ENCODE measurements at places on chromosomes 3 and 15.

DNA sequence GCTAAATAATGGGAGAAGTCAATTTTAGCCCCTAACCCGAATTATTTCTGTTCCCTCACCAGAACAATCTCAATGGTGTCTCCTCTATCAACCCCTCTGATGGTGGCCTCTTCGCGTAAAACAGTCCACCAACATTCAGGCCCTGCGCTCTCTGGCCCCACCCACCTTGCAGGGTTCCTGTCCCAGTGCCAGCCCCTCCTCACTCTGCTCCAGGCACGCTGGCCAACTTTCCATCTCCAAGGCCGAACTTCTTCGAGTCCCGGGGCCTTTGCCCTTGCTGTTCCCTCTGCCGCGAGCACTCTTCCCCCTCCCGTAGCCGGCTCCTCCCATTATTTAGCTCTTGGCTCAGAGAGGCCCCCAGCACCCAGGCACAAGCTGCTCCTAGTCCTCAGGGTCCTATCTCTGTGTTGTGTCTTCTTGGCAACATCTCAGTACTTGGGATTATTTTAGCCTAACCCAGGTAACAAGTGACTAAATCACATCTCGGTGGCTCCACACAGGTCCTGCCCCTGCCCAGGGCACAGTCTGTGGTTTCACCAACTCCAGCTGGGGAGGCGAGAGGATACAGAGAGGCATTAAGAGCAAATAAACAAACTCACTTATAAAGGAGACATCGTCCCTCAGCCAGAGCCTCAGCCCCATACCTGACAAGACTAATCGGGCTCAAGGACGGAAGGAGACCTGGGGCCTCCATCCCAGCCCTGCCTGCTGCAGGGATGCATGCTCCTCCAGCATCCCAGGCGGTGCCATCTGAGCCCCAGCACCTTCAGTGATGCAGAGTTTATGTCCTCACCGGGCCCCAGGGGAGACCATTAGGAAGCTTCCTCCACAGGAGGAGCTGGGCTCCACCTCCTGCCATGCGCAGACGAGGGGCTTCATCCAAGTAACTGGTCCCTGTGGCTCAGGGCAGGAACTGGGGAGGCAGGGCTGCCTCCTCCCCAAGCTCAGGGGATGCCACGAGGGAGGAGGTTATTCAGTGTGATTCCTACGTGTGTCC lies 19.7 kb upstream of the IQSEC1 start:
- DNase-seq = no peak

DNA sequence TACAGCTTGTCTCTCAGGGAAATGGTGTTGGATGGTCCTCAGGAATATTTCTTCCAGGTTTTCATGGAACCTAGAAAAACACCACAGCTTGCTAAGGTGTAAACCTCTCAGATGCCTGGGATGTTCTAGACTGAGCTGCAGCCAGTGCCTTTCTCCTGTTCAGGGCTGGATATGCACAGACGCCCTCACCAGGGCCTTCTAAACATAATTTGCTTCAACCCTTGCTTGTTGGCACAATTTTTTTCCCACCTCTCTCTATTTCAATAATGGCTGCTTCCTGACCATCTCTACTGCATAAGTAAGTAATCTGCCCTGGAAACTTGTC lies 28.2 kb downstream of the SIAH2 start:
- DNase-seq = no peak

DNA sequence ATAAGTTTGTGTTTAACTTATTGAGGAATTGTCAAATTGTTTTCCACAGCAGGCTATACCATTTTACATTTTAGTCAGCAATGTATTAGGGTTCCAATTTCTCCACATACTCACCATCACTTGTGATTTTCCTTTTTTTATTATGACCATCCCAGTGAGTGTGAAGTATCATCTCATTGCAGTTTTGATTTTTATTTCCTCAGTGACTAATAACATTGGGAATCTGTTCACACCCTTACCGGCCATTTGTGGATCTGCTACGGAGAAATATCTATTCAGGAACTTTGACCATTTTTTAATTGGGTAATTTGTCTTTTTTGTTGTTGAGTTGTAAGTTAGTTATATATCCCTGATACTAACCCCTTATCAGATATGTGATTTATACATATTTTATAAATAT lies 54.8 kb upstream of the LMCD1 start:
- DNase-seq = no peak

GRCh38 chr3:151169262-151169947 lies 33.6 kb downstream of the GPR171 start:
- no peak for DNase-seq

GRCh38 chr15:101063212-101063611 lies 144.1 kb downstream of the LRRK1 start:
- DNase-seq = peak; percentile 49

GRCh38 chr3:64105816-64106215 lies 82.5 kb upstream of the PSMD6 start:
- no peak for DNase-seq

DNA sequence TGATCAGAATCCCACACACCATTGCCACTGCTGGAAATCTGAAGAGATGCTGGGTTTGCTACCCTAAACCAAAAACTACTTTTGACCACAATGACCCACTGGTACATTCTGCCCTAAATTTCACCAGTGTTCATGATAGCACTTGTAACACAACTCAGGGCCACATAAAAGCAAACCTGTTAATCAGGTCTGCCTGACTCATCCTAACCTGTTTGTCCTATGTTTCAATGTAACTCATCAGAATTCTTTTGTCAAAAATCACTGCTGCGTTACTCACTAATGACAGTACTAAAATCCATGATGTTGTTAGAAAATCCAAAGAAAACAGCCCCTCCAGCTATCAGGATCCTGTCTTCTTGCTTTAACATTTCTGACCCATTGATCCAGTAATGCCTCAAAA lies 55.6 kb upstream of the XCR1 start:
- DNase-seq = peak; percentile 74

DNA sequence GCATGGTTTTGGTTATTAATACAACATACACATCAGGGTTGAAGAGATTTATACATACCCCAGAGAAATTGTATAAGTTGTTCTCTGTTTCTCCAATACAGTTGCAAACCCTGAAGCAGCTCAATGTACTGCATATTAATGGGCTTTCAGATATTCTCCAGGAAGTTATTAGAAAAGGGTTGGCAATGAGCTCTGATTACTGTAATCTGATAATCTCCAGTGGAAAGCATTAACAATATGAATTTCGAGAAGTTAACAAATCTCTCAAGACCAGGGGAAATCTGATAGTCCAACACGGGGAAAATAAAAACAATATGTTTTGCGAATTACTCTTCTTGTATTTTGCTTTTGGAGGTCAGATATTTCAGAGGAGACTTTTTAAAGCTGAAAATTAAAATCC lies 950.1 kb downstream of the TBL1XR1 start:
- DNase-seq = no peak

DNA sequence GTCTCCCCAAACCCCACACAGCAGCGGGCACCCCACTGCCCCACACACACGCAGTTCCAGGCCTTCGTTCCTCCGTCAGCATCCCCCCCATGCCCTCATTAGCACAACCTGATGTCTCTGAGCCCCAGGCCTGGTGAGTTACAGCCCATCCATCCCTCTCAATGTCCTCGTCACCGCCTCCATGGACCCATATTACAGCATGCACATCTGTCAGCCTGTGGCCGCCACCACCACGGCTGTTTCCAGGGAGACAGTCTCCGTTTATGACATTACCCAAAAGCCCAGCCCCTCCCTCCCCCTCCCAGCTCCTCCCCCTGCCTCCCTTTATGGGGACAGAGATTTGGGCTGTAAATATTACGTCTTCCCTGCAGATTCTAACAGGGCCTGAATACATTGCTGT lies 143.1 kb upstream of the LINGO1 start:
- DNase-seq = no peak

GRCh38 chr15:39376371-39376909 lies 204.4 kb upstream of the THBS1 start:
- no peak for DNase-seq

- no peak for DNase-seq
These were observed 86.6 kb downstream of the FNDC3B start for GRCh38 chr3:172125963-172126457.

DNA sequence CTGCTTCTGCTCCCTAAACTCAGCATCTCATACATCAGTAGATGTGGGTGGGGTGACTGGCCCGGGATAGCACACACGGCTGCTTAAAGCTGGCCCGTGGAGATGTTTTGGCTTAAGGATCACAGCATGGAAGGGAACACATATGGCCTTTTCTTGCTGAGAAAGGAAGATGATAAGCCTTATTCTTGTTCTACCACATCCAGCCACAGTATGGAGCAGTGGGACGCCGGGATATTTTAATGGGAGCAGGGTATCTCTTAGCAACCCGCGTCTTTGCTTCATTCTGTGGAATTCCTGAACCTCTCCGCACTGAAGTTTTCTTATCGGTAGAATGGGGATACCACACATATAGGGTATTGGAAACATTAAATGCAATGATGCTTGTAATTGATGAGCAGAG lies 94.1 kb upstream of the PROK2 start:
- no peak for DNase-seq

DNA sequence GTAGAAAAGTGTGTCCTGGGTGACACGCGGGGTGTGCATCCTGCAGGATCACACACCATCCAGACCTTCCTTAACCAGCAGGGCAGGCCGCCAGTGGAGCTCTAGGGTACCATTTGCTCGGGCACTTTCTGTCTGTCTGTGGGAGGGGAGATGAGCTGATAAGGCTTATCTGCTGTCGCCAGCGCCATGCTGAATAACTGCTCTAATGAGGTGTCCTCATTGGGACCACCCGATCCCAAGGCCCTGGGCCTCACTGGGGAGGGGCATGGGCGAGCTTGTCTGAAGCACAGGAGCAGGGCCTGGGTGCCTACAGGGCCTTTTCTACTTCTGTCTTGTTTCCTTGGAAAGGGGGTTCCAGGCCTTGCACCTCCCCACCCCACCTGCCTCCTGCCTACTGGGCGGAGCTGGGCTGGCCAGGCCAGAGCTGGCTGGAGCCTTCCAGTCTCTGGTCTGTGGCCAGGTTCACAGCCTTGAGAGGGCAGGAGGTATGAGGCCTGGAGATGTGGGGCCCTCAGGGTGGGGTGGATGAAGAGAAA lies 2.5 kb upstream of the GATA2 start:
- DNase-seq = peak; percentile 54

DNA sequence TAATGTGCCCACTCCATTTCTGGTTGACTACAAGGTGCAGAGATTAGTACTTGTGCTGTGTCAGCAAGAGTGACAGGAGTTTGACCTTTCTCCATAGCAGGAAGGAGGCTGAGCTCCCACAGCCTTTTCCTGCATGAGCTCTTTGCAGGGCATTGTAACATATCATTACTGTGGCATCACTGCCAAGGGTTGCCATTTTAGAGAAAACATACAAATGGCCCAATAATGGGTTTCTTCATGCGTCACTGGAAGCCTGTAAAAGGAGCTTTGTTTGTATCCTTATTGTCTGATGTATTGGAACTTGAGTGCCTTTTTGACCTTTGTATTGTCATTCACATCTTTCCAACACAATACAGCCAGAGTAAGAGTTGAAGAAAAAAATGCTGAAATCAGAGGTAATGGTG lies 323.0 kb upstream of the CDIN1 start:
- DNase-seq = no peak

GRCh38 chr15:70494517-70494851 lies 268.9 kb downstream of the UACA start:
- DNase-seq = no peak

- no peak for DNase-seq
These were observed 30.1 kb upstream of the MANF start for GRCh38 chr3:51354731-51355615.

DNA sequence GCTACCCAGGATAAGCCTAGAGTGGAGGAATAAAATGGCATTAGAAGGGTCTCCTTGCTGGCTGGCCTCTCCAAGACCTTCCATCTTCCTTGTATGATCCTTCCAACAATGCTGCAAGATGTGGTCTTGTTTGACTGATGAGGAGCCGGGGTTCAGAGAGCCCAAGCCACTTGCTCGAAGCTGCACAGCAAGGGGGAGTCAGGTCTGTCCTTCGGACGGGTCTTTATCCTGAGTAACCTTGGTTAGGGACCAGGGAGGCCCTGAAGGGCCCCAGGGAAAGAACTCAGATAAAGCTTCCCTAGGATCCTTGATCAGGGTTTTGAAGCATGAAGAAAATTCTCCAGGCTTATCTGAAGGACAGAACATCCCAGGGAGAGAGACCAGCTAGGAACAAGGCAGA lies 7.0 kb upstream of the DNAJB8 start:
- no peak for DNase-seq

DNA sequence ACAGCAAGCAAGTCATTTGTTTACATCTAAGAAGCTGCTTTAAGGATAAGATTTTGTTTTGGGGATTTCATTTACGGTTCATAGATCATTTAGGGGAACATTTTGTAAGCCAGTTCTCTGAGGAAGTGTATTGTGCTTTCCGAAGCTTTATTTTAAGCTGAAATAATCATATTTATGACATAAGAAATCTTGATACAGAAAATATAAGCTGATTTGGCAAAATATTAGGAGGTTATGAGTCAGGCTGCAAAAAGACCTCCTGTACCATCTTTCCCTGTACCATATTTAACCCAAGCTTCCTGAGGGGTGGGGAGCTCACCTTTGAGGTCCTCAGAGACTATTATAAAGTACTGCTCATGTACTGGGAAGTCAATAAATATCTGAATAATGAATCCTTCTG lies 8.1 kb upstream of the EIF4E3 start:
- no peak for DNase-seq

- no peak for DNase-seq
These were observed 110.0 kb downstream of the OPA1 start for GRCh38 chr3:193702967-193703366.

- no peak for DNase-seq
These were observed 630.4 kb downstream of the CADM2 start for GRCh38 chr3:85589145-85589544.

GRCh38 chr3:122014741-122015140 lies 7.3 kb downstream of the ILDR1 start:
- no peak for DNase-seq

- no peak for DNase-seq
These were observed 160.6 kb downstream of the STT3B start for GRCh38 chr3:31693346-31693745.

DNA sequence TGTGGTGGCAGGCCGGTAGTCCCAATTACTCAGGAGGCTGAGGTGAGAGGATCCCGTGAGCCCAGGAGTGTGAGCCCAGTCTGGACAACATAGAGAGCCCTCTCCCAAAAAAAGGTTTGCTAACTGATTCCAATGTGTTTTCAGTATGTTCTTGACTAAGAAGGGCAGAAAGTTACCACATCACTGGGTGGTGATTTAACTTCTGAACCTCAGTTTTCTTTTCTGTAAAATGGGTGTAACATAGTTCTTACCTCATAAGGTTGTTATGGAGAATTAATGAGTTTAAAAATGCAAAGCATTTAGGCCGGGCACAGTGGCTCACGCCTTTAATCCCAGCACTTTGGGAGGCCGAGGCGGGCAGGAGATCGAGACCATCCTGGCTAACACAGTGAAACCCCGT lies 28.5 kb upstream of the RAF1 start:
- no peak for DNase-seq

GRCh38 chr3:129360171-129360611 lies 68.2 kb downstream of the EFCAB12 start:
- DNase-seq = no peak

DNA sequence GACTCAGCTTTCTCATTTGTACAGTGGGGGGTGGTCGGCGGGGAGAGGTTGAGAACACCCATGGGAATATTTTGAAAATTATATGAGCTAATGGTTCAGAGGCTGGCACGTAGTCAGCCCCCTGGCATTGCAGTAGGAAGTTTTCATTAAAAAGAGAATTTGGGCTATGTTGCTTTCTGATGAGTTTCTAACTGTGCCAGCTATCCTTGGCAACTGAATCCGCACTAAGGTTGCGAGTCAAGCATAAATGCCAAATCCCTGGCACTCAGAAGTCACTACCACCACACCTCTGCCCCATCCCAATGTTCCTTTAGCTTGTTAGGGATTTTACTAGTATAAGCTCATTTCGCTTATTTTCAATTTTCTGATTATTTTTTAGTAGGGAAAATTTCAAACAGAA lies 91.6 kb downstream of the DNASE1L3 start:
- no peak for DNase-seq

- peak; percentile 65 for DNase-seq
These were observed 101.8 kb downstream of the RPLP1 start for GRCh38 chr15:69554279-69554961.

Data from islet precursor cell (in vitro differentiated cells).